Activated CD8-positive, alpha-beta memory T cell treated with anti-CD3 and anti-CD28 coated beads, Interleukin-2, amount 50 U/mL, for 4 hours (primary cell): ENCODE measurements at places on chromosomes 5 and 9.

GRCh38 chr9:135976944-135977343, 15.8 kb upstream of the UBAC1 start:
- no peak for DNase-seq

DNA sequence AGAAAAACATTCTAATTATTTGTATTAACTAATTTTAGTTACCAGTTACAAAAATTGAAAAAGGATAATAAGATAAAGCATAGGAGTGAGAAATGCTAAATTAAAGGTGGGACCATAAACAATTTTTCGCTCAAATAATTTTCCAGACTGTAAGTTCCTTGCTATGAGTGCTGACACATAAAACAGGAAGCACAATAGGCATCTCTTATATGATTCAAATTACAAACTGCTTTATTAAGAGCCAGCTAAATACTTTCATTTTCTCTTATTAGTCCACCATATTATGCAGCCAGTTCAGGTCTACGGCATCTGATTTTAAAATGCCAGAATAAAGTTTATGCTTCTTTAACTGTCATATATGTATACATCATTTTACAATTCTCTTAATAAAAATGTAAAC, 4.4 kb downstream of the RC3H2 start:
- DNase-seq = no peak

DNA sequence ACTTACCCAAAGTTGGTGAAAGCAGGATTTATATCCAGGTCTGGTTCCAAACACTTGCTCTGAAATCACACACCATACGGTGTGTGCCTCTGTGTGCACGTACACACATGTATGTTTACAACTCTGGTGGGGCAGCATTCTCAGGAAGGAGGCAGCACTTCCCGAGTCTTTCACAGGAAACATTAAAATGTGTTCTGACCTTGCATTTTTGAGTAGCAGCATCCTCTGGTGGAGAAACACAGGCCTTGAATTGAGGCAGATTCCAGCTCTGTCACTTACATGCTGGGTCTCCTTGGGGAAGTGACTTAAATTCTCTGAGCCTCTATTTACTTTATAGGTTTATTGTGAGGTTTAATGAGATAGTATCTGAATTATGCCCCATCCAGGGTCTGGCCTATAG, 126.4 kb downstream of the RGS3 start:
- no peak for DNase-seq

DNA sequence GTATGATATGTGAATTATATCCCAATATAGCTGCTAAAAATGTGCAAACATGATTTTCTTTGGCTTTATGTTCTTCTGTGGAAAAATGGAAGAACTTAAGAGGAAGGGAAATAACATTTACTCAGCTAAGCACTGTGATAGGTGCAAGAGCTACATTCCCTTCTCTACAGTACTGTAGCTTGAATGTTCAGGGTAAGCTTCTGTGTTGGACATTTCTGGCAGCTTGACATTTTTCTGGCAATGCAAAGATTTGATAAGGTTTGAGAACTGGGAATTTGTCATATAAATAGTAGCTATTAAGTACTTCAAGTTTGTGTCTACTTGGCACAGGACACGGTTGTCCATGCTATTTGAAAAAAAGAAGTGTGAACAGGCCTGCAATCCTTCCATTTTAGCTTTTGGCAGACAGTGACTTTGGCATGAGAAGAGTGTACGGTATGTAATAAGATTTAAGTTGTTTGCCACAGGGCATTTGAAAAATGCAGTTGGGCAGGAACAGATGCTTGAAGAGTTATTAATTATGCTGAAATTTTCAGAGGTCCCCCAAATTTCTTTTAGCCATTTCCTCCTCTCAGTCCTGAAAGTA, 77.6 kb downstream of the KIF4B start:
- DNase-seq = no peak

DNA sequence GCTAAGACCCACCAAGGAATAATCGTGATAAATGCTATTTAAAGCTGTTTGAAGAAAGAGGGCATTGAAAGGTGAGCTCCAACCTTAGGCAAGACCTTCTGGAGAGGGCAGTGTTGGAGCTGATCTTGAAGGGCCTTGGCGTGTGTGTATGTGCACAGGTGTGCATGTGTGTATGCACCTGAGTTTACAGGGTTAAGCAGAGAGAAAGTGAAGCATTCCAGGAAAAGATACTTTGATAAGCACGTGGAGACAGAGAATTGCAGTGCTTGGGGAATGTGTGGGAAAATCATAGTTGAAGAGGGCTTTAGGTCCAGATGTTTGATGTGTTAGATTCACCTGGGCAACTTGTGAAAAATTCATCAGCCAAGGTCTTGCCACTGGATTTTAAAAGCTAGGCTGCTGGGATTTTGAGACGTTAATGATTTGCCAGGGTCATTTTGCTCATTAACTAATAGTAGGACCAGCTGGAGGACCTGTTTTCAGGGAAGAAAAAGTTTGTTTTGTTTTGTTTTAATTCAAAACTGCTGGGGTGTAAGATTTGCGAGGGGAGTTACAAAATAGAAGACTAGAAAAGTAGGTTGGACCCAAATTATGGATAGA, 78.3 kb upstream of the ANKRD55 start:
- no peak for DNase-seq

- DNase-seq = no peak
Measured at GRCh38 chr5:83255268-83255667, 177.9 kb downstream of the XRCC4 start.

GRCh38 chr9:104882566-104882965, 45.4 kb downstream of the ABCA1 start:
- DNase-seq = no peak

GRCh38 chr5:61463596-61463995, 131.5 kb downstream of the ZSWIM6 start:
- DNase-seq = no peak

DNA sequence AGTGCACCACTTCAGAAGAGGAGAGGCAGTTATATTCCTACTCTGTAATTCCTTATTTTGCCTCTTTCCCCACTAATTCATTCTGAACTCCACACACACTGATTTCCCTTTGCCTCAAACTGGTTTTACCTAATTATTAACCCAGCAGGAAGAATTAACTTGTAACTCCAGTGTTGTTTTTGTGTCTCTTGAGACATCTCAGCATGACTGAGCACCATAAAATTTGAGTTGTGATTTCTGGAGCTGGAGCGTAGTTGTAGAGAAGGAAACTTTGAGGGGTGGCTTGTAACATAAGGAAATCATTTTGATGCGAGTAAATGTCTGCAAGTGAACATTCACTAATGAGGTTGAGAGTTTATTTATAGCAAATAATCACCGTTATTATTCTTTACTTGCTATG, 265.2 kb downstream of the TMEM38B start:
- no peak for DNase-seq

GRCh38 chr9:113588242-113588810, 124.8 kb downstream of the RGS3 start:
- no peak for DNase-seq

DNA sequence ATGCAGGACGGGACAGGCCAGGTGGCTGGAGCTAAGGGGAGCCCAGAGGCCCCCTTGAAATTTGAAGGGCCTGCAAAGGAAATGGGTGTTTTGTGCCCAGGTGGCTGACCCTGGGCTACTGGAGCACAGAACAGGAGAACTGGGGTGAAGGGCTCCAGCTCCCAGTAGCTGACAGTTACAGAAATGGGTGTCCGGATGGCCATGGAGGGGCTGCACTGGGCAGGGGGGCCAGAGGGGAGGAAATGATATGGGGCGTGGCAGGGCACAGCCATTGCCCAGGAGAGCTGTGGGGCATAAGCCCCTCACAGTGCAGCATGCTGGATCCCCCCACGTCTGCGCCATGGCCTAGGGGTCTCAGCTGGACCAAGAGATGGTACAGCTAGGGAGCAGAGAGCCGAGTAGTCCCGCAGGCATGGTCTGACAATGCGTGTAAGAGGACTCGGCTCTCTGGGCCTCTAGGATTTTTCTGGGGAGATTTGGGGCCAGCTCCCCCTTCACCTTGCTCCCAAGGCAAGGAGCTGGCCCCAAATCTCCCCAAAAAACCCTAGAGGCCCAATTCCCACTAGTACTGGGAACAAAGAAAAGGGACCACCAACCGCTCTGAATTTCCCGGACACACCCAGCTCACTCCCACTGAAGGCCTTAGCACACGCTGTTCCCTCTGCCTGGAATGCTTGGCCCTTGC, 7.9 kb upstream of the CARD19 start:
- DNase-seq = no peak

DNA sequence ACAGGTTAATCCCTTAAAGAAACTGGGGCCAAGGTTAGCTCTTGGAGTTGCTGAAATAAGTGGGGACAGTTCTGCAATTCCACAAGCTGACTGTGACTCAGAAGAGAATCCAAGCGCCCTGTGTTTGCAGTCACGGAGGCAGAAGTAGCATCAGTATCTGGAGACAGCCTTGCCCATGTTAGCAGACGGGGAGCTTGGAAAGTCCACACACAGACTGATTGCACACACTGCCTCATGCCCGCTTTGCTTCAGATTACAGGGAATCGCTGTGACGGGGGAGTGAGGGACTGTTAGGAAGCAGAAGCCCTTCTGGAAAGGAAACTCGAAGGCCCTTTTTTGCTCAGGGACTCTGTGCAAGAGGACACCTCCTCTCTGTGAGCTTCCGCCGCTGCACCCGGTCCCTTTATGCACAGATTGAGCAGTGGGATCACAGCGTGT, 30.9 kb upstream of the PPP1R26 start:
- DNase-seq = no peak

GRCh38 chr5:161105525-161105924, 253.5 kb upstream of the ATP10B start:
- no peak for DNase-seq

DNA sequence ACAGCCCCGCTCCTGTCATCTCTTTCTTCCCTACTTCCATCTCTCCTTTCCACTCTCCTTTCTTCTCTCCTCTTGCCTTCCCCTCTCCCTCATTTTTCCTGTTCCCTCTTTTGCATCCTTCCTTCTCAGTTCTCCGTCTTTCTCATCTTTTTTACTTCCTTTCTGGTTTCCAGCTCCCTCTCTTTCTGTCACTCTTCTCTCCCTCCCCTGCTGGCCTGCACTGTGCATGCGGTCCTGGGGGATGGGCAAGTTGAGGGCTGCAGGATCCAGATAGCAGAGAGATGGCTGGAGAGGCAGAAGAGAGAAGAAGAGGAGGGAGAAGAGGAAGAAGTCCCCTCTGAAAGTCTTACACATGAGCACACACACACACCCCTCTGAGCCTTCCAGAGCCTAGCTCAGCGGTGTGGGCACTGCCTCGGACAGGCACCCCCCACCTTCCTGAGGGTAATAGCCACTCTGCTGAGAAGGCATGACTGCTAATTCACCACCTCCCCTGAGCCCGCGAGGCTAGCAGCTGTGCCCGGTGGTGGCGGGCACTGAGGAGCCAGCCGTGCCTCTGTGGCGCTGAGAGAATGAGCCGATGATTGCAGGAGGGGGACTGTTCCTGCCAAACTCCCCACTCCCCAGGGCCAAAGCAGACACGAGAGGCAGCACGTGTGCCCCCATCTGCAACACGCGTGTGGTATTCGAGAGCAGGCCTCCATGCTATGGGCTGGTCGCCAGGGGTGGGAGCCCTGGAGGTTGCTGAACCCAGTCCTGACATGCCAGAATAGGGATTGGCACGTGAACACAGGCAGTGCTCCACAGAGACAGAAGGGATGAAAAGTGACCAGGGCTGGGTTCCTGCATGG, 3.7 kb upstream of the CAMK2A start:
- DNase-seq = no peak

GRCh38 chr9:100213730-100214477, 114.9 kb downstream of the INVS start:
- DNase-seq = no peak

DNA sequence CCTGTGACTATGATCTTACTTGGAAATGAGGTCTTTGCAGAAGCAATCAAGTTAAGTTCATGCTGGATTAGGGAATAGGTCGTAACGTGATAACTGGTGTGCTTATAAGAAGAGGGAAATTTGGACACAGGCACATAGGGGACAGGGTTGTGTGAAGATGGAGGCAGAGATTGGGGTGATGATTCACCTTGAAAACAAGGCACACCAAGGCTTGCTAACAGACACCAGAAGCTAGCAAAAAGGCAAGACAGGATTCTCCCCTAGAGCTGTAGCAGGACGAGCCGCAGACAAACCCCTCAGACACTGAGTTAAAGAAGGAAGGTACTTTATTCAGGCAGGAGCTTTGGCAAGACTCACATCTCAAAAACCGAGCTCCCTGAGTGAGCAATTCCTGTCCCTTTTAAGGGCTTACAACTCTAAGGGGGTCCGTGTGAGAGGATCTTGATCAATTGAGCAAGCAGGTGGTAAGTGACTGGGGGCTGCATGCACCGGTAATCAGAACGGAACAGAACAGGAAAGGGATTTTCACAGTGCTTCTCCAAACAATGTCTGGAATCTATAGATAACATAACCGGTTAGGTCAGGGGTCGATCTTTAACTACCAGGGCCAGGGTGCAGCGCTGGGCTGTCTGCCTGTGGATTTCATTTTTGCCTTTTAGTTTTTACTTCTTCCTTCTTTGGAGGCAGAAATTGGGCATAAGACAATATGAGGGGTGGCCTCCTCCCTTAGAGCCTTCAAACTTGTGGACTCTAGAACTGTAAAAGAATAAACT, 57.5 kb upstream of the S1PR3 start:
- DNase-seq = no peak

- no peak for DNase-seq
Measured at GRCh38 chr9:2367970-2368369, 253.6 kb upstream of the VLDLR start.

- no peak for DNase-seq
Measured at GRCh38 chr9:134046894-134047681, 20.7 kb downstream of the BRD3 start.

DNA sequence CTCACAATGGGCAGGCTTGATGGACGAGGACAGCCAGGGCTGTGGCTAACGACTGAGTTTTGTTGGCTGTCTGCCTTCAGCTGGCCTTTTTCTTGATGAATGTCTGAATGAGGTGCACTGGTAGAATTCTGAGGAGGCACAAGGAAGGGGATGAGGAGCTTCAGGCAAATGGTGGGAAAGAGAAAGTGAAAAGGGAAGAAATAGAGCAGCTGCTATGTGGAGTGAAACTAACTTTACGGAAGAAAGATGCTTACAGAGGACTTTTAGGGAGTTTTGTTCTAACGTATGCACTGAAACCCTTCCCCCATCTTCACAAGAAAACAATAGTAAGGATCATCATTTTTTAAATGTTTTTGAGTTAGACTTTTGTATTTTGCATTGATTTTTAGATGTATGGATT, 45.3 kb downstream of the OR2K2 start:
- no peak for DNase-seq

GRCh38 chr5:52283221-52283620, 504.5 kb upstream of the ITGA1 start:
- DNase-seq = no peak

GRCh38 chr5:146359836-146360235, 21.2 kb downstream of the POU4F3 start:
- no peak for DNase-seq

GRCh38 chr5:14256756-14257393, 113.7 kb downstream of the TRIO start:
- DNase-seq = no peak
